Stimulated activated CD8-positive, alpha-beta memory T cell treated with anti-CD3 and anti-CD28 coated beads, Interleukin-4, amount 100 ng/mL, for 4 hours (primary cell): ENCODE measurements at places on chromosomes 13 and 19.
A peak's percentile ranks its signal among the peaks of the same experiment; 100 is the strongest.

DNA sequence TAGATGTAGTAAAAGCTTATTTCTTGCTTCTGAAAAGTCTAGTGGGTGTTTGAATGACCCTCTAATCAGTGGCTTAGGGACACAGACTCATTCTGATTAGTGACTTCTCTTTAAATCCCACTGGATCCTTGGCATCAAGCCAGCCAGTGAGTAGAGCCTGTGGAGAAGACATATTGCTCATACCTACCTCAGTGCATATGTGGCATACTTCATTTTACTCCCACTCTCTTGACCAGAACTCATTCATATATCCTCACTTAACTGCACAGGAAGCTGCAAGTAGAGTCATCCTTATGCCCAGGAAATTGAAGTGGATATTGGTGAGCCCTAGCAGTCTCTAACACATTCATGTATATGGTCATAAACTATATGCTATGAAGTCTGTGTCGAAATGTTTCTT is 148.3 kb downstream of the PDS5B start:
- DNase-seq = no peak

GRCh38 chr13:97932647-97933046 is 20.8 kb upstream of the IPO5 start:
- DNase-seq = no peak

DNA sequence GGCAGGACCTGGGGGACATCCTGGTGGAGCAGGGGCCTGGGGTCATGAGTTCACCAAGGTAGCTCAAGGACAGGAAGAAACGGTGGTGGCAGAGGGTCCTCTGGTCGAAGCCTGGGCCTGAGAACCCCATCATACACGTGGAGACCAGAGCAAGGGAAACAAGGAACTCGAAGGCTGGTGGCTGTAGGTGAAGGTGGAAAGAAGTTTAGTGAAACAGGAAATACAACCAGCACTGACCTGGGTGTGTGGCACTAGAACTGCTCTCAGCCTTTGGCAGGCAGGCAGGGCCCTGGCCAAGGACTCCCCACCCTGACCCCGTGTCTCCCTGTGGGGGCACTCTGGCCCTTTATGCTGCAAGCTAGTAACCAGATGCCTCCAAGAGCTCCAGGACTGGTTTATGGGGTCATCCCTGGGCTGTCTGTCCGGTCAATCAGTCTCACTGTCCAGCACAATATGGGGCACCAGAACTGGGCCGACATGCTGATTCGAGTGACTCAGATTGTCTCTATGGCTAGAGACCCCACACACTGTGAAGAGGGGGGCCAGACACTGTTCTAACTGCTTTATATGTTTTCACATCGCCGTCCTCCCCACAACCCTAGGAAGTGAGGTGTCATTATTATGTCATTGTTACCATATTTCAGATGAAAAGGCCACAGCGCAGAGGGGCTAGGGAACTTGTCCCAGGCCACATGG is 3.8 kb downstream of the COX6B2 start:
- no peak for DNase-seq

- DNase-seq = no peak
These were observed 4.8 kb upstream of the TM9SF2 start for GRCh38 chr13:99496184-99497142.

- DNase-seq = no peak
These were observed 4.2 kb downstream of the SULT2B1 start for GRCh38 chr19:48556163-48556562.

DNA sequence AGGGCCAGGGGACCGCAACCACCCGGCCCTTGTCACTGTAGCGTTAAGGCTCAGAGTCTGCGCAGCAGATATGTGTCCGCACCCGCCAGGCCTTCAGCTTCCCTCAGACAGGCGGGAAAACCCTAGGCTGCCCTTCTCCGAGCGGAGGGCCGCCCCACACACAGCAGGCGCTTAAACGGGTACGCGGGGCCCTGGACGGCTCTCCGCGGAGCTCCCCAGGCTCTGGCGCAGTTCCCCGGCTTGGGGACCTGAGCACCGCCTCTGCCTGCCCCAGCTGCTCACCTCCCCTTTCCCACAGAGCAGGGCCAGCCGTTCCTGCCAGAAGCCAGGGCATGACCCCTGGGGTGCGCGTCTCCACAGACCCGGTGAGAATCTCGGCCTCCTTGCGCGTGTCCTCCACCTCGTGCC is 593 bp downstream of the ZNF135 start:
- no peak for DNase-seq

DNA sequence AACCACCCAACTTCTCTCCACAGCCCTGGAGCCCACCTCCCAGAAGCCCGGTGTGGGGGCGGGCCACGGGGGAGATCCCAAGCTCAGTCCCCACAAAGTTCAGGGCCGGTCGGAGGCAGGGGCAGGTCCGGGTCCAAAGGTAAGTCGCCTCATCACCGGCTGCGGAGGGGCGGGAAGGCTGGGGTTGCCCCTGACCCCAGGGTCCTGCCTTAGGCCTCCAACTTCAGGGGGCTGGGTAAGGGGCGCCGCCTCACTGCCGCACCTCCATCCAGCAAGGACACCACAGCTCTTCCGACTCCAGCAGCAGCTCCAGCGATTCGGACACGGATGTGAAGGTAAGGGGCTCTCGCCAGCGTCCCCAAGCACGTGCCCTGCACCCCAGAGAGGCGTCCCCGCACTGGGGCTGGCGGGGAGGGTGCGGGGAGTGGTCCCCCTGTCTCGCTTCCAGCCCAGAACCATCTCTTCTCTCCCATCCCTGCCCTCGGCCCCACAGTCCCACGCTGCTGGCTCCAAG is 358 bp downstream of the C19orf33 start:
- DNase-seq = no peak

DNA sequence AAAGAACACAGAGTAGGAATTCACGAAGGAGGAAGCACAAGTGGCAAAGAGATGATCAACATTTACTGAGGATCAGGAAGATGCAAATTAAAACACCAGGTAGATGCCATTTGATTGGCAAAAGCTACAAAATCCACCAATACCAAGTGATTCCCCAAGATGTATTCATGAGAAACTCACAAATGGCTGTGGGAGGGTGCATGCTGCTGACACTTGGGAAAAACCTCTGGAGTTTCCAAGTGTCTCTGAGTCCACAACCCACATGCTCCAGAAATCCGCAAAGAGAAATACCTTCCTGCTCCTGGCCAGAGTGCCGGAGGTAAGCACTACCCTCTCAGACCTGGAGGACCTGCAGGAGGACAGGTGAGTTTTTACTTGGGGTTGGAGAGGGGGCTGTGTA is 35.7 kb downstream of the ARRDC2 start:
- no peak for DNase-seq

- DNase-seq = no peak
These were observed 389.3 kb downstream of the FGF9 start for GRCh38 chr13:22060187-22060586.

DNA sequence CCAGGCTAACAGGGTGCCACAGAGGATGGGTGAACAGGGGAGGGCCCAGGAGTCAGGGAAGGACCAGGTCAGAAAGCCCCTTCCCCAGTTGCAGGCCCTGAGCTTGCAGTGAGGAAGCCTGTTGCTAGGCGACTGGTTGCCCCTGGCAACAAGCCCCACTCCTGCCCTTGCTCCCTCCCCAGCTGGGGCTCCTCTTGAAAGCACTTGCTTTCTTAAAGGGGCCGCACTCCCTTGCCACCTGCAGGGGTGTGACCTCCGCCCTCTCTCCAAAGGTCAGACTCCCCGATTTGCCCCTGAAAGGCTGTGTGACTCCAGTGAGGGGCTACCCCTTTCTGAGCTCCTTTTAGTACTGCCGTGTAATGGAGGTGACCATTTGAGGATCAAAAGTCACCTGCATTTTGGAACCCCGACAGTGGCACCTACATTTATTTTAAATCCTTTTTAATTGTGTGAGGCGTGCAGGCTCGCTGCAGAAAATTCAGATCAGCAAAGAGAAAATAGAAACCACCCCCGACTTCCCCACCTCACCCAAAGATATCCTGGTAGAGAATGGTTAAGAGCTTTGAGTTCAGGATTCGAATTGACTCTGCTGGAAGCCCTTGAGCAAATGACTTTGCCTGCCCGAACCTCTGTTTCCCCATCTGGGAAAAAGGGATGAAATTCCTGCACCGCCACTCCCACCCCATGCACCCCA is 4.8 kb downstream of the FCHO1 start:
- DNase-seq = no peak

DNA sequence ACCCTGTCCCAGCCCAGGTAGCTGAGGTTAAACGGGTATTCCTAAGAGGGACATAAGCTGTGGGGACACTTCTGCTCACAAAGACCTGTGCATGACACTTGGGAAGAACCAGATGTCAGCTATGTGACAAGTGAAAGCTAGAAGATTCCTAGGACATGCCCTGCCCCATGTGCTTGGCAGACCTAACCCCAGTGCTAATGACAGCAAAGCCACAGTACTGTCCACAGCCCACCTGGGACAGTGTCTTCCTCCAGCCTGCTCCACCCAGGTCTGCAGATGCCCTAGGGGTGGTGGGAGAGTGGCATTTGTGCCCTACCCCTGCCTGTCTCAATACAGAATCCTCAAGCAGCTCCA is 18.4 kb upstream of the EPHX3 start:
- no peak for DNase-seq

- DNase-seq = no peak
These were observed 25.5 kb downstream of the FAM187B start for GRCh38 chr19:35202722-35203688.

GRCh38 chr19:43809762-43810696 is 7.8 kb upstream of the LYPD5 start:
- DNase-seq = no peak

- DNase-seq = no peak
These were observed 11.6 kb downstream of the URI1 start for GRCh38 chr19:29953352-29954247.

- DNase-seq = no peak
These were observed 145.9 kb downstream of the RFC3 start for GRCh38 chr13:33963895-33964294.

GRCh38 chr19:18157465-18158063 is 4.6 kb downstream of the PIK3R2 start:
- DNase-seq = no peak

DNA sequence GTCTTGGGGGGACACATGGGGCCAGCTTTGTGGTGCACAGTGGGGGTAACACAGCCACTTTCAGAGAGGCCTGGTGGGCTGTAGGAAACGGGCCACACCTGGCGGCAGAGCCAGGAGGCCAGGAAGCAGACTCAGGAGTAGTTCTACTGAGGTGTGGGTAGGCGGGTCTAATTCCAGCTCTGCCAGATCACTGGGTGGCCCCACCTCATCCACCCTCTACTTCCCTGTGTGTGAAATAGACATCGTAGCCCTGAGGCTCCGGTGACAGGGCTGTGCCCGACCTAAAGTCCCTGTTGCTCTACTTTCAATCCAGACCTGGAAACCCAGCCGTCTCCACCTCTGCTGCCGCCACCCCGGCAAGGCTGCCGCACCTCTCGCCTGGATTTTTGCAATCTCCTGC is 4.0 kb downstream of the NKPD1 start:
- no peak for DNase-seq

GRCh38 chr13:110713981-110714796 is 689 bp downstream of the ING1 start:
- peak; percentile 36 for DNase-seq

- no peak for DNase-seq
These were observed 15.4 kb upstream of the NOP53 start for GRCh38 chr19:47729799-47730520.

DNA sequence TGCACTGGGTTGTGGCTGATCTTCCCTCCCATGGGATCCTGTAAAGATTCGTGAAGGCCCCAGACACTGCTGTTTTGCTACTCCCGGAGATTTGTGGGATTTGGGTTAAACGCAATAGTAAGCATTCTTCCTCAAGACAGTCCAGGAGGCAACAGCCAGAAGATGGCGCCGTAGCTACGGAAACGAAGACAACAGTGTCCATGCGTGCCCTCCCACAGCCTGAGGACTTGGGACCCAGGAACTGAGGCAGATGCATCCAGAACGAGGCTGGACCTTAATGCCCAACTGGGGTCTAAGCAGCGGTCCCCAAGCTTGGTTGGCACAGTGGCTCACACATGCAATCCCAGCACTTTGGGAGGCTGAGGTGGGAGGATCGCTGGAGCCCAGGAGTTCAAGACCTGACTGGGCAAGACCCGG is 57.6 kb upstream of the ZNF507 start:
- DNase-seq = no peak

GRCh38 chr19:42023121-42023942 is 29.3 kb upstream of the ATP1A3 start:
- no peak for DNase-seq

- no peak for DNase-seq
These were observed 493 bp upstream of the PDE4A start for GRCh38 chr19:10419646-10420443.

DNA sequence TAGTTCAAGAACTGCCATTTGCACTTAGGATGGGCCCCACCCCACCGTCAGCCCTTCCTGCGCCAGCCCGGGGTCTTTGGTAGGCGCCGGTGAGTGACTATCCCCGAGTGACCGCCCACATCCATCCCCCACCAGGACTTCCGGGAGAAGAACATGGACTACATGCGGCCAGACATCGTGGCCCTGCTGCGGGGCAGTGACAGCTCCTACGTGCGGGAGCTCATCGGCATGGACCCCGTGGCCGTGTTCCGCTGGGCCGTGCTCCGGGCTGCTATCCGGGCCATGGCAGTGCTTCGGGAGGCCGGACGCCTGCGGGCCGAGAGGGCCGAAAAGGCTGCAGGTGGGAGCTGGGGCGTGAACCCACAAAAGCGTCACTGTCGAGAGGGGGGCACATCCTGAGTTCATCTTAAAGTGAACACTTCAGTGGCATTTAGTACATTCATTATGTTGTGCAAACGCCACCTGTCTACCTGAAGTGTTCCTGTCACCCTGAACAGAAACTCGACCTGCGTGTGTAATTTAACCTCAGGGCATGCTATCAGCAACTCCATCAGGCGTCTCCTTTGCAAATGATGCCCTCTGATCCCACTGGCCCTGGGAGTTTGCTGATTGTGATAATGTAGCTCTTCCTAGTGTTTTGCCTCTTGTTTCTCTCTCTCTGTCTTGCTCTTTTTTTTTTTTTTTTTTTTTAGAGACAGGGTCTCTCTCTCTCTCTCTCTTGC is 42.4 kb upstream of the USE1 start:
- DNase-seq = no peak

- DNase-seq = no peak
These were observed at the start of gene CPAMD8 for GRCh38 chr19:17026706-17027534. Gene CPAMD8, minus strand, starts transcription at chr19:17026810. Its CDS starts 168 bp downstream, at chr19:17026642.

DNA sequence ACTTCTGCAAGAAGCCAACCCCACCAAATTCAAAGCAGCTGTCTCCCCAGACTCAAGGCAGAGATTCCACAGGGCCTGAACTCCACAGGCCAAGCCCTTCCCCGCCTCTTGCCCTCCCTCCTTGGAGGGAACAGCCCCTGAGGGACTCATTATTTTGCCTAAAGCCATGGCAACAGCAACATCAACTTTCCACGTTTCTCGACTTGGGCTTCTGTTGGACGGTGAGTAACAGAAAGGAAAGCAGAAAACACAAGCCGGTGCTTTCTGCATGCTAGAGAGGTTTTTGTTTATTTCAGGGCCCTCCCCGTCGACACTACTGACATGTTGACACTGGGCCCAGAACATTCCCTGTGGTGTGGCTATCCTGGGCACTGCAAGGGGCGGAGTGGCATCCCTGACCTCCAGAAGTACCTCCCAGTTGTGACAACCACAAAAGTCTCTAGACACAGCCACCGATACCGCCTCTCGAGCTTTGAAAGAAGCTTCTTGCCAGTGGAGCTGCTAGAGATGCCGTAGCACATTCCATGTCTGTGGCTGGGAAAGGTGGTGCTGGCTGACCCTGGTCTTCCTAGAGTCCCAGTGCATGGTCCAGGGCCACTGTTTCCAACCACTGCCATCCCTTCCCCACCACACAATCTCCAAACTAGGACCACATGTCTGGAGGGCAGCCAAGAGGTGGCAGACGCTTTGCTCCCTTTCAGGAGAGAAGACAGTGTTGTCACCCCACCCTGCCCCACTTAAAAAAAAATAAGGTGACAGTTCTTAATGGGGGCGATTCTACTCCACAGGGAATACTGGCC is 12.8 kb downstream of the CAPS start:
- no peak for DNase-seq
